Fibroblast of skin of scalp (primary cell): ENCODE measurements at places on chromosomes 13 and 19.
A peak's percentile ranks its signal among the peaks of the same experiment; 100 is the strongest.

GRCh38 chr13:73142071-73142470, 83.3 kb downstream of the KLF5 start:
- DNase-seq = no peak

GRCh38 chr13:76762721-76763120, 123.5 kb downstream of the KCTD12 start:
- no peak for DNase-seq

- DNase-seq = no peak
Measured at GRCh38 chr19:42421101-42421500, 6.1 kb downstream of the LIPE start.

GRCh38 chr13:30730526-30730925, 4.8 kb upstream of the ALOX5AP start:
- peak; percentile 25 for DNase-seq

GRCh38 chr19:44303976-44304568, 753 bp downstream of the ZNF235 start:
- peak; percentile 22 for DNase-seq

DNA sequence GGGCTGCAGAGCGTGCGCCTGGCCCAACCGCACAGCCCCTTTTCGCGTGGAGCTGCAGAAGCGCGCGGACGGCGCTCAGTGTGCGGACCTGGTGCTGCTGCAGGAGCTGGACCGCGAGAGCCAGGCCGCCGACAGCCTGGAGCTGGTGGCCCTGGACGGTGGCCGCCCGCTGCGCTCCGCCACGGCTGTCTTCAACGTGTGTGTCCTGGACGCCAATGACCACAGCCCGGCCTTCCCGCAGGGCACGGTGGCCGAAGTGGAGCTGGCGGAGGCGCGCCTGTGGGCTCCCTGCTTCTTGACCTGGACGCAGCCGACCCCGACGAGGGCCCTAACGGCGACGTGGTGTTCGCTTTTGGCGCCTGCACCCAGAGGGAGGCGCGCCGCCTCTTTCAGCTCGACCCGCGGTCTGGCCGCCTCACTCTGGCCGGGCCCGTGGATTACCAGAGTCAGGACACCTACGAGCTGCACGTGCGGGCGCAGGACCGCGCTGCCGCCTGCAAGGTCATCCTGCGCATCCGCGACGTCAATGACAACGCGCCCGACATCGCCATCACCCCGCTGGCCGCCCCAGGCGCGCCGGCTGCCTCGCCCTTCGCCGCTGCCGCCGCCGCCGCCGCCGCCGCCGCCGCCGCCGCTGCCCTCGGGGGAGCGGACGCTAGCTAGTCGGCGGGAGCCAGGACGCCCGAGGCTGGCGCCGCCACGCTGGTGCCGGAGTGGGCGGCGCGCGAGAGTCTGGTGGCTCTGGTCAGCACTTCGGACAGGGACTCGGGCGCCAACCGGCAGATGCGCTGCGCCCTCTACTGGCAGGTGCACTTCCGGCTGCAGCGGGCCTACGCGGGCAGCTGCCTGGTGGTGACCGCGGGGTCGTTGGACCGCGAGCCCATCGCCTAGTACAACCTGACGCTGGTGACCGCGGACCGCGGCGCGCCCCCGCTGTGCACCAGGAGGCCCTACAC, 172.2 kb downstream of the OLFM4 start:
- DNase-seq = peak; percentile 52
